ENCODE measurements at places on chromosomes 16 and 17. TPM values are rescaled to one million over a fixed set of nuclear protein-coding genes. Genes with fewer than 3 reads are reported as not detected.

GRCh38 chr16:81489547-81490267 is 45.1 kb downstream of the CMIP start:
- DNase-seq: no peak

GRCh38 chr16:79334127-79334526 is 266.4 kb downstream of the MAF start:
- DNase-seq: peak; percentile 24

DNA sequence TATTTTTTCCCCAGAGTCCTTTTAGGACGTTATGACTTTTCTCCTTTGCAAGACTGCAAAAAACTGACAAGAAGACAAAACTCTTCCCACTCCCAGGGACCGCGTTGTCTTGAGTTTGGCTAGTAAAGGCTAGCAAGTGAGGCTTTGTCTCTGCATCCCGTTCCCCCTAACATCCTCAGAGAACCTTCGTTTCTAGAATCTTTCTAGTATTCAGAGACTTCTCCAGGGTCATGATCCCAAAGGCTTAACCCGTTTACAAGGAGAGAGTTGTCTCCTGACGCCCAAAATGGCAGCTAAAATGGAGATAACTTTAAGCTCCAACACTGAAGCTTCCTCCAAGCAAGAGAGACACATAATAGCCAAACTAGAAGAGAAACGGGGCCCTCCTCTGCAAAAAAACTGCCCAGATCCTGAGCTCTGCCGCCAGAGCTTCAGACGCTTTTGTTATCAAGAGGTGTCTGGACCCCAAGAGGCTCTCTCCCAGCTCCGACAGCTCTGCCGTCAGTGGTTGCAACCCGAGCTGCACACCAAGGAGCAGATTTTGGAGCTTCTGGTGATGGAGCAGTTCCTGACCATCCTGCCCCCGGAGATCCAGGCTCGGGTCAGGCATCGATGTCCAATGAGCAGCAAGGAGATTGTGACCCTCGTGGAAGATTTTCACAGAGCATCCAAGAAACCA is 843 bp downstream of the ZNF174 start:
- DNase-seq: peak; percentile 37

DNA sequence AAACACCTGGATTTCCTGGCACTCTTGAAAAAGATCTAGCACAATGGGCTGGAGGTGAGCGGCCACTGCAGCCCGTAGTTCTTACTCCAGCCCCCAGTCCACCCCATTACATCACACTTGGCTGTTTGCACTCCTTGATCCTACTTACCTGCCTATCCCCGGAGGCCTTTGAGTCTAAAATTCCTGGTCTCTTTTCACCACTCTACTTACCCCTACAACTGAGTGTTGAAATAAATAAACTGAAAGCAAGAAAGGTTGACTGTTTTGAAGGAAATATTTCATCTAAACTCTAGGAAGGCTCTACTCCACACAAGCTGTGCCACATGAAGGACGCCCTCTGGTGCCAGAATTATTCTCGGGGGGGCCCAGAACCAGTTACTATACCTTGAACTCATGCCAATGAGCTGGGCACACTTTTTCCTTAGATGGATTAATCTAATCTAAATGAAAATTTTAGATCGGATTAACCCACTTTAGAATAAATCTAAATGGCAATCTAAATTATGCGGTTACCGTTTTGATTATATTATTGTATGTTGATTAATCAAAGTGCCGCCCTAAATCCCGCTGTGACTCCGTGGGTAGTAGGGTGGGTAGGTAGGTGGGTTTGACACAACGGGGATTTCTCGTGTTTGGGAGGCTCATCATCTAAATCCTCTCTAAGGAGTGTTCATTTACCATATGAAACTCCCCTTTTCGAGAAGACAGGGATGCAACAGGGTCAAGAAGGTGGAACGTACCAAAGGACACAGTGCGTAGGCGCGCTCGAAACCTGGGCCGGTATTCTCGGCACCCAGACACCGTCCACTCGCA is 651 bp upstream of the EIF1 start:
- DNase-seq: peak; percentile 37

GRCh38 chr16:89779231-89779908 is 37.1 kb downstream of the FANCA start:
- DNase-seq: no peak

NT5M gene
- 52.8 TPM for total RNA-seq

C16orf74 gene
- 30.9 TPM for total RNA-seq
